ENCODE measurements at places on chromosomes 12 and 14.

- DNase-seq = no peak
These were observed 560.5 kb downstream of the BCL11B start for GRCh38 chr14:98711453-98711852.

- no peak for DNase-seq
These were observed 280.7 kb upstream of the SOX5 start for GRCh38 chr12:24230061-24230701.

- DNase-seq = no peak
These were observed 336.4 kb downstream of the LRIG3 start for GRCh38 chr12:58583940-58584339.

DNA sequence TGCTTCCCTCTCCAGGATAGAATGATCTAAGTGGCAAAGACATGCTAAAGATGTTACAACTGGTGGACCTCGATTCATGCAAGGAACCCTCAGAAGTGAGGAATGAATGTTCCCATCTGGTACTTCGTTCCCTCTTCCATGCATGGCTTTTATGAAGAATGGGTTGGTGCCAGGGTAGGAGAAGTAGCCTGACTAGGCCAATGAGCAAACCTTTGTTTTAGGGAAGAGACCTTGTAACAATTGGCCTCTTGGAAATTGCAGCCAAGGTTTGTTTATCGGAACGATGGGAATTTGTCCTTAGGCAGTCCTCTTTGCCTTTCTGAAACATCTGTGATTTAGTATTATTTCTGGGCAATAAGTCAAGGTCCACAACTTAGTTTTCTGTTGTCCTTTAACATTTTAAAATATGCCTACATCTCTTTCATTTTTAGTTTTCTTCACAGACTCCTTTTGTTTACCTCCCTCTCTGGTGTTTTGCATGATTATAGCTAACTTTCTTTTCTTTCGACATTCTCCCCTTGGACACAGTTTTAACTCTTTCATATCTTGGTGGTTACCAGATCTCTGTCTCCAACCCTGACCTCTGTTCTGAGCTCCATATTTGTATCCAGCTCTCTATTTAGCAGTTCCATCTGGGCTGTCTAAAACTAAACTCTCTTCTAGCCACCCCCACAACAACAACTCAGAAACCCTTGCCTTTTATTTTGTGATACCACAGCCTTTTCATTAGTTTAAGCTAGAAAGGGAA, 70.0 kb downstream of the DIP2B start:
- no peak for DNase-seq

GRCh38 chr14:71240171-71240570, 332.9 kb downstream of the PCNX1 start:
- no peak for DNase-seq

- DNase-seq = no peak
These were observed 15.8 kb downstream of the ATP5MC2 start for GRCh38 chr12:53660041-53660440.

DNA sequence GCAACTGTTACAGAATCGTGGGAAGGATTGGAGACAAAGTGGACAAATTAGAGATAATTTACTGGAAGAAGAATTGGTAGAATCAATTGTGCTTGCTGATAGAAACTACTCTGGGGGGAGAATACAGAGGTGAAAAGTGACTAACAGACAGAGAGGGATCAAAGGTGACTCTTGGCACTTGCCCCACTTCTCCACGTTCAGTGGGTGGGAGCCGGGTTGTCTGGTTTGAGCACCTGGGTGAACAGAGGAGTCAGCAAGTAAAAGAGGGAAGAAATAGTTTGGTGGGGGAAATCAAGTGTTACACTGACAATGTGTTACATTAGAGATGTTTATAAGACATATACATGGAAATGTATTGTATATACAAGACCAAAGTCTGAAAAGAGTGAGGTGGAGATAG, 69.1 kb downstream of the PPP2R5E start:
- DNase-seq = no peak

DNA sequence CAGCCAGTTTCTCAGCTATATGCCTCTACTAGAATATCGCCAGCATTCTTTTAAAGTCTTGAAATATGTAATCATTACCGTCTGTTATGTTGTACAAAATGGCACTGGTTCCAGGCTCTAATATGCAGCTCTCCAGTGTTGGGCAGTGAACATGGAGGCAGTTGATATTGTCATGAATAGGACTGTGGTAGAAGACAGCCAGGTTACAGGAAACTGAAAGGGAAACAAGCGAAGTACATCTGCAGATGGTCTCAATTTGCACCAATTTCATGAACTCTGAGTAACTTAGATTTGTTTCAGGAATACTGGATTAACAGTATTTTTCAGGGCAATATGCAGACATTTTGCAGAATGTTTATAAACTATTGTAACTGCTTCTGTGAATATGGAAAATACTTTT, 13.4 kb upstream of the KLHL42 start:
- no peak for DNase-seq

DNA sequence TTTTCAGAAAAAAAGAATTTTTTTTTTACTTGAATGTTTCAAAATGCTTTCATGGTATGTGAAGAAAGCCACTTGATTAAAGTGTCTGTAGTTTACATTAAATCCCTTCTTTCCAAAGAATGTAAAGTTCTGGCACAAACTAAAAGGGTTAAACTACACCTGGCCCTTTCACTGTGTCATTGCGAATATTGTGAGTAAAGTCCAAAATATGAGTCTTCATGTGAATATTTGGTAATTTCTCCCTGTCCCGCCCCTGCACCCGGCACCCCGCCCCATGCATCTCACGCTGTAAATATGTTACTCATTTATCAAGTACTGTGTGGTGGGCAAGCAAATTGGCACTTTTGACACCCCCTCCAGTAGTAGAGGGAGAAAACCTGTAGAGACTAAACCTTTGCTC, 274.7 kb downstream of the TTC6 start:
- no peak for DNase-seq

DNA sequence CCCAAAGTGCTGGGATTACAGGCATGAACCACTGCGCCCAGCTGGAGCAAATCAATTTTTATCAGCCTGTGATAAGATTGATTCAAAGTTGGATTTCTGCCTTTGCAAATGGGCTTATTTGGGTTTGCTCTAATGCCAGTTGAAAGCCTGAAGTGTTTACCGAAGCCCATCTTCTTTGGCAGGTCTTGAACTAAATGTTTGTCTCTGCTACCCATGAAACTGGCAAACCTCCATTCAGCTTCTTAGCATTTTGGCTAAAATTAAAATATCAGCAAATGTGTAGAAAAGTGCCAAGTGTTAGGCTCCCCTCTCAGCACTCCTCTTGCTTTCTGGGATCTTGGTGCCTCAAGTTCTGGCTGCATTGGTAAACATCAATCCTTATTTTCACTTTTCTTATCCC, 61.5 kb downstream of the MGAT4C start:
- DNase-seq = no peak

GRCh38 chr12:55708695-55709233, 1.1 kb upstream of the ITGA7 start:
- DNase-seq = no peak

DNA sequence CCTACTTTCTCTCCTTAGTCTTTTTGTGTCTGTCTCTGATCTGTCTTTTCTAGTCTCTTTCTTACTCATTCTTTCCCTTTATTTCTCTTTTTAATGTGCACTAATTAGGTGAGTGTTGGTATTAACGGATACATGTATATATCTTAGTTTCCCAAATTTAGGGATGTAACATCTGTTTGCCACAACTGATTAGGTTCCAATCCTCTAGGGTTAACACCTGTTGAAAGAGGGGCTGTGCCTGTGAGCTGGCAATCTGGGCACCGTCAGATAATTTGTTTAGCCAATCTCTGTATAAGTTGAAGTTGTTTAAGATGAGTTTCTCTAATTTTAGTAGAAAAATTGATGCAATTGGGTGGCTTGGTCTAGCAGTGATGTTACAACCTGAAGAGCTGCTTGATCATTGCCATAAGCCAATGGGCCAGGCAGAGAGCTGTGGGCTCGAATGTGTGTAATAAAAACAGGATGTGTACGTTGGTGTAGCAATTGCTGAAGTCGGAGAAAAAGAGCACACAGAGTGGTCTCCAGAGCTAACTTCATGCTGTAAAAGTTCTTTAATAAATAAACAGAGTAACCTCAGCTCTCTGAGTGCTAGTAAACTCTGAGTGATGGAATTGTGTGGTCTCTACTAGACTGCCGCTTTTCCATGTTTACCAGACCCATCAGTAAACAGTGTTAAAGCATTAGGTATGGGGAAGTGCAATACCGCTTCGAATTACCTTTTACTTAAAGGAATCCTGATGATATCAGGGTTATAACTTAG, 18.3 kb upstream of the LYZ start:
- no peak for DNase-seq

DNA sequence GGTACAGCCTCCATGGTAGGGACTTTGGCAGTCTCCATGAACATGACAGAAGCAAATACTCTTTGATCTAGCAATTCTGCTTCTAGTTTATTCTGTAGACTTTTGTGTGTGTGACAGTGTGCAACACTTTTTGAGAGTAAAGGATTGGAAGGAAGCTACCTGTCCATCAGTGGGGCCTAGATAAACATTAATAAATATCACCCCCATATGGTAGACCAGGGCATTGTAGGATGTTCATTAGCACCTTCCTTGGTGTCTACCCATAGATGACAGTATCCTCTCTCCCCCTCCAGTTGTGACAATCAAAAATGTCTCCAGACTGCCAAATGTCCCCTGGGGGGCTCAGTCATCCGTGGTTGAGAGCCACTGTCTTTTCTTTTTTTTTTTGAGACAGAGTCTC, 10.8 kb downstream of the SNRNP35 start:
- no peak for DNase-seq

GRCh38 chr12:114711689-114712152, 27.7 kb upstream of the TBX3 start:
- no peak for DNase-seq

DNA sequence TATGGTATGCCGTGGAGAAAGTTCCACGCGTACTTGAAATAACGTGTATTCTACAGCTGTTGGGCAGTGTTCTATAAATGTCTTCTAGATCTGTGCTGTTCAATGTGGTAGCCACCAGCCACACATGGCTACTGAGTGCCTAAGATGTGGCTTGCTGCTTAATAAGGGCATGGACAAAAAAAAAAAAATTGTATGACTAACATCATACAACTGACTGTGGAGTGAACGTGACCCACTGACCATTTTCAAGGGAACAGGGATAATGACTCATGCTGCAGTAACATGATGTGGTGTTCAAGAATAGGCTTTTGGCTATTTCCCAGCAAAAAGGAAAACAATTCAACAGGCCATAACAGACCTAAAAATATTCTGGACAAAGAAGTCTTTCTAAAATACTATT, 13.0 kb downstream of the ATG14 start:
- peak; percentile 93 for DNase-seq

- no peak for DNase-seq
These were observed 37.8 kb downstream of the ANAPC7 start for GRCh38 chr12:110365489-110366320.

- peak; percentile 54 for DNase-seq
These were observed 508 bp downstream of the CNOT2 start for GRCh38 chr12:70243510-70244371.

DNA sequence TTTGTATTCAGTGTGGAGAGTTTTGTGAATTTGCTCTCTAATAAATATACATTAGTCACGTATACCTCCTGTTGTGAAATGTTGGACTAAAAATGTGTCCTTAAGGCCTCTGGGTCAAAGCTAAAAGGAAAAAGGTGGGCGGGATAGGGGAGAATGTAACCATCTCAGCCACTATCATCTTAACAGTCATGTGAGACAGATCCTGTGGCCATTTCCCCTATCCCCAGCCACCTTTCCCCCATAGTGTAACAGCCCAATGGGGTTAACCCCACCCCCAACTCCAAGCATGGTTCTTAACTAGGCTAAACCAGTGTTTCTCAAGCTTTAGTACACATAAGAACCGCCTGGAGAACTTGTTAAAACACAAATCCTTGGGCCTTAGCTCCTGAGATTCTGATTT, 6.5 kb upstream of the ITPR2 start:
- no peak for DNase-seq
